ENCODE measurements at places on chromosomes 2 and 18. TPM values are rescaled to one million over a fixed set of nuclear protein-coding genes. Genes with fewer than 3 reads are reported as not detected.

FNDC4 gene
- 61.2 TPM for total RNA-seq

CIAO1 gene
- total RNA-seq: 45.0 TPM

REG1B gene
- total RNA-seq: 4.9 TPM

SCYGR3 gene
- not detected for total RNA-seq

VWA3B gene
- 0.18 TPM for total RNA-seq

GRCh38 chr2:203354966-203355365, 26.8 kb downstream of the ABI2 start:
- no peak for DNase-seq

GRCh38 chr2:33924586-33925169, 325.6 kb upstream of the FAM98A start:
- DNase-seq: no peak

DNA sequence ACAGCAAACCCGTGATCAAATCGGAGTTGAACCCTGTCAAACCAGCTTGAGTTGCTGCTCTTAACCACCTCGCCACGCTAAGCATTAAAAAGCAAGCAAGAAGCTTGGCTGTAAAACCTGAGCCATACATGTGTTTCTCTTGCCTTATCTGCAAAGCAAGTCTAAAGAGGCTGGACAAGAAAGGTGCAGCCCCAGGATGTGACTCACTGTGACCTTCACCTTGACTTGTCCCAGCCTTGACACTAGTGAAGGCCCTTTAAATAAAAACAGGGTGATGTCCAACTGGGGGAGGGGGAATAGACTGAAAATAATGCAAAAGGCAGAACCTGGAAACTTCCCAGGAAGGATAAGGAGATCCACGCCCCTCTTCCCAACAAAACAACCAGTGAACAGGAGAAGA, 127.6 kb upstream of the NPAS2 start:
- DNase-seq: peak; percentile 27

DNA sequence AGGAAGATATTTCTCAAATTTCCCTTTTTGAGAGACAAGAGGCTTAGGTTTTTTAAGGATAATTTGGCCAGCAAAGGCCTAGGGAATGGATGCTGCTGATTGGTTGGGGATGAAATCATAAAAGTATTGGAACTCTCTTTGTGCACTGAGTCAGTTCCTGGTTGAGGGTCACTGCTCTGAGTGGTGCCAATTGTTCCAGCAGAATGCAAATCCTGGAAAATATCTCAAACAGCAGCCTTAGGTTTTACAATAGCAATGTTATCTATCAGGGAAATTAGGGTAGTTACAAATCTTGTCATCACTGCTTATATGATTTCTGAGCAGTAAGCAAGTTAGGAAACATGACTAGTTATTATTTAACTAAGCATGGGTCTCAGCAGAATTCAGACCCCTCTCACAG, 96.2 kb downstream of the RAD51AP2 start:
- no peak for DNase-seq

DNA sequence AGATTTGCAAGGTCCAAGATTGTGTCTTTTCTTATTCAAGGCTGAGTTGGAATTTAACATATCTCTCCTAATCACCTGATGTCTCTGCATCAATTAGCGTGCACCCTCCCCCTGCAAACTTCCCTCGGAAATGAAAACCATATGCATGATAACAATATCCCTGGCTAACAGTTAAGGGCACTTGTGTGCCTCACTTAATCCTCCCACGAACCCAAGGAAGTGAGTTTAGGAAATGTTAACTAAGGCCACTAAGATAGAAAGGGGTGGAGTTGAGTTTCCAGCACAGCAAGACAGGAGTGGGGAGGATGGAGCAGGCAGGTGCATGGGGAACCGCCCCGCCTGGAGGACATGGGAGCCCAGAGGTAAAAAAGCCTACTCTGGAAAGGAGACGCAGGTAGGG, 52.4 kb upstream of the PTMA start:
- DNase-seq: no peak

Measured in left lobe of liver (tissue), 2 donors.